ENCODE measurements at places on chromosomes 2 and 18. TPM values are rescaled to one million over a fixed set of nuclear protein-coding genes. Genes with fewer than 3 reads are reported as not detected.

The MGAT4A gene
- total RNA-seq: 0.68 TPM

The GPR155 gene
- 1.2 TPM for total RNA-seq

The PER2 gene
- 3.0 TPM for total RNA-seq

The LYG2 gene
- total RNA-seq: not detected

The GKN1 gene
- total RNA-seq: not detected

The RHOB gene
- 383 TPM for total RNA-seq

The DOCK10 gene
- total RNA-seq: 3.6 TPM

The CD226 gene
- 0.82 TPM for total RNA-seq

The CHRNG gene
- total RNA-seq: not detected

The MEP1B gene
- total RNA-seq: not detected

The SCTR gene
- total RNA-seq: not detected

The TWIST2 gene
- total RNA-seq: 114 TPM

The IL36RN gene
- not detected for total RNA-seq

The DUSP19 gene
- 1.3 TPM for total RNA-seq

The TUBA4A gene
- 2.0 TPM for total RNA-seq

The NTSR2 gene
- not detected for total RNA-seq

The CNDP1 gene
- not detected for total RNA-seq

The ANKRD23 gene
- 2.7 TPM for total RNA-seq

The DNER gene
- 0.58 TPM for total RNA-seq

The PRADC1 gene
- 68.3 TPM for total RNA-seq

The IL1B gene
- 0.09 TPM for total RNA-seq

The NRP2 gene
- total RNA-seq: 26.1 TPM

The SFT2D3 gene
- total RNA-seq: 7.8 TPM

The SOX11 gene
- total RNA-seq: 2.1 TPM

The SIX2 gene
- total RNA-seq: 19.5 TPM

The POTEE gene
- not detected for total RNA-seq

The RESP18 gene
- total RNA-seq: not detected

The TUBB8B gene
- total RNA-seq: not detected

The MARCHF4 gene
- 7.8 TPM for total RNA-seq

The MAP3K19 gene
- total RNA-seq: not detected

The CHRND gene
- 0.26 TPM for total RNA-seq

The KIF1A gene
- under 0.01 TPM for total RNA-seq

The POTEJ gene
- not detected for total RNA-seq

The TEX44 gene
- total RNA-seq: not detected
